ENCODE measurements at places on chromosomes 11 and 22.
A peak's percentile ranks its signal among the peaks of the same experiment; 100 is the strongest.

GRCh38 chr11:114622858-114623257 is 27.3 kb upstream of the NXPE4 start:
- no peak for DNase-seq

DNA sequence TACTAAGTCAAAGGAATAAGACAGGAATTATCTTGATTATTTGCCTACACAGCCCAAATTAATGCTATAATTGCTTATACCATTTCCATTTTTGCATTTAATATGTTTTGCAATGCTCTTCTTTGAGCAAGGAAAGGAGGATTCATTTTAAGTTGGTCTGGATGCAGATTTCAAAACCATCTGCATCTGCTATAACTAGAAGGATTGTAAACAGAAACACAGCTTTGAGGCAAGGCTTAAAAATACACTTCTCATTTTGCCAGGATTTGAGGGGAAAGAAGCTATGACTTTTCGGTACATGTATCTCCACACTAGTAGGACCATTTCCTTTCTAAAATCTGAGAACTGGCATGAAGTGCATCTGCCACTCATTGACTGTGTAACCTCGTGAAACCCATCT is 95.9 kb upstream of the MTNR1B start:
- DNase-seq, result no peak

DNA sequence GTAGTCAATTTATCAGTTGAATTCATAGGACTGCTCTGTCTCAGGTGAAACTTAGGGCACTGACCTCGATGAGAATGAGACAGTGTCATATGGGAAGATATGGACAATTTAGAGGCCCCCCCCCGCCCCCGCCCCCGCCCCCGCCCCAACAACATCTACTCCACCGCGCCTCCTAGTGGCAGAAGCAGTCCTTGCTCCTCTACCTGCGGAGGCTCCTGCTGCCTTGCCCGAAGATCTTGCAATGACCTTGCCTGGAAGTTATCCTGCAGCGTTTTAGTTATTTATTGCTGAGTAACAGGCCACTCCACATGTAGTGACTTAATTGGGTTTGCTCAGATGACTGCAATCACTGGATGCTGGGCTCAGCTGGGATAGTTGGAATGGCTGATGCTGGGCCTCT is 15.2 kb downstream of the SERPINH1 start:
- DNase-seq, result peak; percentile 83

DNA sequence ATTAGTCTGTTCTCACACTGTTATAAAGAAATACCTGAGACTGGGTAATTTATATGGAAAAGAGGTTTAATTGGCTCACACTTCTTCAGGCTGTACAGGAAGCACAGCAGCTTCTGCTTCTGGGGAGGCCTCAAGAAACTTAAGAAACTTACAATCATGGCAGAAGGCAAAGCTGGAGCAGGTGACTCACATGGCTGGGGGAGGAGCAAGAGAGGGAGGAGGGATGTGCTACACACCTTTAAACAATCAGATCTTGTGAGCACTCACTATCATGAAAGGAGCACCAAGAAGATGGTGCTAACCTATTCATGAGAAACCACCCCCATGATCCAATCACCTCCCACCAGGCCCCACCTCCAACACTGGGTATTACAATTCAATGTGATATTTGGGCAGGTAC is 381.6 kb downstream of the ETS1 start:
- no peak for DNase-seq

- DNase-seq, result peak; percentile 68
Measured at GRCh38 chr11:79493555-79494171, 52.8 kb upstream of the TENM4 start.

GRCh38 chr22:31278151-31278621 is 14.1 kb downstream of the PIK3IP1 start:
- peak; percentile 61 for DNase-seq

- DNase-seq, result no peak
Measured at GRCh38 chr22:50238755-50239154, 6.1 kb downstream of the TUBGCP6 start.

- DNase-seq, result no peak
Measured at GRCh38 chr11:83864412-83865057, 578.4 kb upstream of the CCDC90B start.

DNA sequence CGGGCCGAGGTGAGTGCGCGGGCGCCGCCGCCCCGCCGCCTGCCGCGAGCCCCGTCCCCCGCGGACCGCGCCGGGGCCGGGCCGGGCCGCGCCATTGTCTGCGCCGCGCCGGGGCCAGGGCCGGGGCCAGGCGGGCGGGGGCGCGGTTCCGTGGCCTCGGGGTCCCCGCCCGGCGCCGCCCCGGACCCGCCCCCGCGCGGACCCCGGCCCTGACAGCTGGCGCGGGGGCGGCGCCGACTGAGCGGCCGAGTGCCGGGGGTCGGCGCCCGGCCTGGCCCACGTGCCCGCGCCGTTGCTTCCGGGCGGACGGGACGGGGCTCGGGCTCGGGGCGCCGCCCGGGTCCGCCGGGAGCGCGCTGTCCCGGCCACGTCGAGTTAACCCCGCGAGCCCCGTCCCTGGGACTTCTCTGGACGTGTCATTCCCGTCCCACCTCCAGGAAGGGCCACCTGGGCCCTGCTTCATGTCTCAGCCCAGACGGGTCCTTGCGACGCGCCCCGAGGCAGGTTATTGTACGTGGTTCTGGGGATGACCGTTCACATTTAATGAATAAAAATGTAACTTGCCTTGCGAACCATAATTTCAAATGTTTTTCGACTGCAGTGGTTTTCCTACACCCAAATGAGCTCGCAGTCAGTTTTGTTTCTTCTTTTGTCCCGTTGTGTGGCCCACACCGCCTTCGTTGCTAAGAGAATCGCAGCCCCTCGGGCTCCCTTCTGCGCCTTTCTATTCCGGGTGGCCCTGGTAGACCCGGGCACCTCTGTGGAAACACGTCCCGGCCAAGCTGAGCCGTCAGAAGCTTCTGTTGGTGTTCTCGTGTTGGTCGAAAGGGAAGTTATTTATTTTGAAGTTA is 562 bp downstream of the ZBED4 start:
- DNase-seq, result peak; percentile 73
